Frontal cortex (tissue), 4 donors: ENCODE measurements at places on chromosomes 2 and 18. TPM values are rescaled to one million over a fixed set of nuclear protein-coding genes. Genes with fewer than 3 reads are reported as not detected.

Gene RPS27A
- 726 TPM for total RNA-seq

GRCh38 chr18:53715243-53715853 lies 509.1 kb downstream of the MBD2 start:
- no peak for DNase-seq

Gene LRRTM1
- total RNA-seq: 11.4 TPM

GRCh38 chr2:143730155-143730952 lies 601.1 kb downstream of the ARHGAP15 start:
- DNase-seq: no peak

Gene SLC9A2
- total RNA-seq: 0.41 TPM

Gene ANKRD30BL
- total RNA-seq: 12.6 TPM

DNA sequence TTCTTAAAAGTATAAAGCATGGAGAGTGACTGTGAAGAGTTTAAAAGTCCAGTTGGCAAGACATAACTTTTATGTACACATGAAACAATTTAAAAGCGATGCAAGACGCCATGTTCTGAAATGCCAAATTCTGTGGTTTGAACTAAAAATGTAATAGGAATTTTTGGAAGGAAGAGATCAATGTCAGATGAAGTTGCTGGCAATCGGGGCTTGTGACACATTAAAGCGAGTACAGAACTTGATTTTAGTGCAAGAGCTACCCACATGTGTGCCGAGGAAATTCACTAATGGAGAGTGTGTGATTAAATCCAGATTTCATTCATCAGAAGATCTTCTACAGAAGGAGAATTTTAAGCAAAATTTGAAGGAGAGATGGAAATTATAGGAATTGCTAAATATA lies 220.2 kb upstream of the CCDC68 start:
- DNase-seq: no peak

Gene MDH1B
- 4.5 TPM for total RNA-seq

Gene SERPINB3
- total RNA-seq: not detected

DNA sequence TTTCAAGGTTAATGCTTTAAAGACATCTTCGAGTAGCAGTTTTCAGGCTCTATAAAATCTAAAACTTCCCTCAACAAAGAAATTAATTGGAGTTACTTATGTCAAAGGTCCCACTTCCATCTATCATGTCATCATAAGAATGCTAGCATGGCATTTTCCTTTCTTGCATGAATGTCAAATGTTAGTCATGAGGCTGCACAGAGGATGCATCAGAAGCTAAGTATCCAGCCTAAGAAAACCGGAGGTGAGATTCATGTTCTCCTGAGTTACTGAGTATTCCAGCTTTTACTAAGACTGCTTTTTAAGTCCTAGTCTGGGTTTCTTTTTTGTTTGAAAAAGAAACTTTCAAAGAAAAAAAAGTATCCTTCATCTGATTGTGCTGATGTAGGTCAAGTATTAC lies 130.6 kb upstream of the CDH19 start:
- no peak for DNase-seq

Gene TDRD15
- total RNA-seq: under 0.01 TPM

GRCh38 chr2:209076151-209076550 lies 347.7 kb upstream of the MAP2 start:
- DNase-seq: no peak

DNA sequence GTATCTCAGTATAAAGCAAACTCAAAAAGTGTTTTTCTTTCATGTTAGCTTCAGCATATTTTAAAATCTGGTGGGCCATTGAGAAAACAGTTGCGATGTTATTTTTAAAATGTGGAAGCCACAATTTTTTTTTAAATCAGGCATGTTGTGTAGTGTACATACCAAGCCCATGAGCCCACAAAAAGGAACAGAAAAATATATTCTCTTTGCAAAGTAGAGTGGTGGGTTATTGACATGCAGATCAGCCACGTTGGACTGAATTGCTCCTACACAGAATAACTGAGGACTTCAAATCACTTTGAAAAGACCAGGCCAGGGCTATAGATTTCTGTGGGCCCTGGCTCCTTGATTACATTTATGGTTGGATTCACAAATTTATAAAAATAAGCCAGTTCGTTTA lies 774.4 kb downstream of the DCC start:
- DNase-seq: no peak
